ENCODE measurements at places on chromosomes 2 and 18.

GRCh38 chr2:224927011-224927410, 115.3 kb downstream of the DOCK10 start:
- DNase-seq: no peak

- DNase-seq: no peak
These were observed 49.3 kb upstream of the ANKRD44 start for GRCh38 chr2:197359859-197360258.

DNA sequence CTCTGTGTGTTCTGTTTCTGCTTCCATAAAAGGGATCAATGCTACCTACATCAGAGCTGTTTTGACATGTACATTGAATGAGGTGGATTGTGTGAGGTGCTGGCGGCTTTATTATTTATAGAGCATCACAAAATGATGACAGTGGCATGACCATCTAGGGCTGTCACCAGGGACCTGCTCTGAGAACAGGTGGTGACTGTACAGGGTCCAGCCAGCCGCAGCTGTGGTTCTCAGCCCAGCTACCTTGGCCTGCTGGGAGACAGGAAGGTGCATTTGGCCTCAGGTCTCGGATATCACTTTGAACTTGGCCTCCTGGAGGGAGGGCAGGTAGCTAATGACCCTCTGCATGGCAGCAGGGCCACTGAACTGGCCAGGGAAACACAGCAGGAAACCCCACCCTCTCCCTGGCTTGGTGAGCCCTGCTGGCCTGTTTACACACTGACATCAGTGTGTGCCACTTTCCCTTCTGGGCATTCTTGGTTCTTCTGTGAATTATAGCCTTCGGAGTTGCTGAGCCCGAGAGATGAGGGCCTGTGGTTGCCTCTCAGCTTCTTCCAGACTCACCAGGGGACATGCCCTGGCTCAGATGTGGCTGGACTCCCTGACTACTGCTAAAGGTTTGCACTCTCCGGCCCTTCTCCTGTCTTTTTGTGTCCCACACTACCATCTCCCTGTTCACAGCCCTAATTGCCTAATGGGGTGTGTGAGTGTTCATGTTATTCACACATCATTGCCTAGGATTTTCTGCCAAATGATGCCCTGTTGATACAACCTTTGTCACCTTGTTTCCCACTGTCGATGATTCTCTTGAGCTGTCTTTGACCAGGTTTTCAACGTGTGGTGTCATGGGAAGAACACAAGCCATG, 109.2 kb upstream of the RAB12 start:
- DNase-seq: no peak

DNA sequence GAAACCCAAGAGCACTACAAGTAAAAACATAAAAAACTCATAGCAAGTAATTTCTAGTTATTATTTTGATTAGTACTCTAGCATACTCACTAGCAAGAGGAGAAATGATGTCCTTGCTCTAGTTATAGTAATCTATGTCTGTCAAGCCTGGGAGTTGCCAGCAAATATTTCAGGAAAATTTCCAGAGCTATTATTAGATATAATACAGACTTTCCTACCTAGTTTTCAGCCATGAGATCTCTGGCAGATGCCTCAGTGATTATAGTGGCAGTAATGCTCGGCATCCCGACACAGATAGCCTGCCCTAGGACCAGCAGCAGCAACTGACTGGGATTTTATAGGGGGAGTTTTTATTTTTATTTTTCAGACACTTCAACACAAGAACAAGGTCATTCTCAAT, 224.4 kb downstream of the ZNF385B start:
- no peak for DNase-seq

DNA sequence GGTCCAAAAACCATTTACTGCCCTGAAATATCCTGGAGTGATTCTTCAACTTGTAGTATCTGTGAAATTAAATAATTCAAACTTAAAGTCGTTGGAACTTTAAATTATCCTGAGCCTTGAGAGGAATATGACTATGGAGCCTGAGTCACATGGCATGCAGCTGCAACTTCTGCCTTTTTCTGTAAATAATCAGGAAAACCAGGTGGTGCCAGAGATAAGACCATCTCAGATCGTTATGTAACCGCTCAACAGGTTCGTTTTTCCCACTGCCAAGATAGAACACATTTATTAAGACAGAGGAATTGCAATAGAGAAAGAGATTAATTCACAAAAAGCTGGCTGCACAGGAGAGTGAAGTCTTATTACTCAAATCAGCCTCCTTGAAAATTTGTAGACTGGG, 876.5 kb downstream of the SUCLG1 start:
- no peak for DNase-seq

DNA sequence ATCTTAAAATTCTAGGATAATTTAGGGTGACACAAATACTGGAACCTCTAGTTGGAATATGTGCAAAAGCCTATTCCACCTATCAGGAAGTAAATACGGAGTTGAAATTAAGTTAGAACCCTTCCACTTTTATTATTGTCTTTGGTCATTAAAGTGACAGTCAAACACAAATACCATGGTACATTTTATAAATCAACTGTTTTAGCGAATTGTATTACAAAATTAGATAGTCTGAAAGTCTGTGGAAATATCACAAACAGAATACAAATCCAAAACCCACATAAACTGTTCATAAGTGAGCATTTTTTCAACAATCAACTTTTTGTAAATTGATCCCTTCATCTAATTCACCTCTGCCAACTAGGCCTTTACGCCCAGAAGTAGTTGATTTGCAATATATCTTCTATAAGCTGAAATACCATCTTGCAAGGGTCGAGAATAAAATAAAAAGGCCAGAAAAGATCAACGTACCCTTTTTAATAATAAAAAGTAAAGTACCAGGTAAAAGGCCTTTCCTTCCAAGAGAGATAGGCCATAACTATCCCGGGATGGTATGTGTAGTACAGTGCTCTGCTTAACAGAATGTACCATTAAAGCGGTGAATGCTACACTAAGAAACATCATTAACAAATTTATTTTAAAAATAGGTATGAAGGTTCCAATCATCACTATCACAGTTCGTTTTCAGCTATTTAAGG, 1.3 kb downstream of the USP34 start:
- no peak for DNase-seq

GRCh38 chr18:79630281-79631095, 49.1 kb upstream of the CTDP1 start:
- no peak for DNase-seq

DNA sequence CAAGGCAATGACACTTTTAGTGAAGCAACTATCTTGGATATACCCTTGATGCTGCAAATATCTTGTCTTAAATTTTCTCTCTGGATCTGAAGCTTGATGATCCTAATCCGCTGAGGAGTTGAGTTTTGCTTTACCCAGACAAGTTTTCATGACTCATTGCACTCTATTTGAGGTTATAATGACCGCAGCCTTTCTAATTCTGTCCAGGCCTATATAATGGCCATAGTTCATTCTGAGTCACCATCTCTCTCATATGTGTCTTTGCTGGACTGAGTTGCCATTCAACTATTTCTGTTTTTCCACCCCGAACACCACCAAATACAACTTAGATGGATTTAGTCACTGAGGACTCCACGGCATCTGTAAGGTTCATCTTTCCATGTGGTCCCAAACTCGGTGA, 802.1 kb upstream of the FAM98A start:
- no peak for DNase-seq

DNA sequence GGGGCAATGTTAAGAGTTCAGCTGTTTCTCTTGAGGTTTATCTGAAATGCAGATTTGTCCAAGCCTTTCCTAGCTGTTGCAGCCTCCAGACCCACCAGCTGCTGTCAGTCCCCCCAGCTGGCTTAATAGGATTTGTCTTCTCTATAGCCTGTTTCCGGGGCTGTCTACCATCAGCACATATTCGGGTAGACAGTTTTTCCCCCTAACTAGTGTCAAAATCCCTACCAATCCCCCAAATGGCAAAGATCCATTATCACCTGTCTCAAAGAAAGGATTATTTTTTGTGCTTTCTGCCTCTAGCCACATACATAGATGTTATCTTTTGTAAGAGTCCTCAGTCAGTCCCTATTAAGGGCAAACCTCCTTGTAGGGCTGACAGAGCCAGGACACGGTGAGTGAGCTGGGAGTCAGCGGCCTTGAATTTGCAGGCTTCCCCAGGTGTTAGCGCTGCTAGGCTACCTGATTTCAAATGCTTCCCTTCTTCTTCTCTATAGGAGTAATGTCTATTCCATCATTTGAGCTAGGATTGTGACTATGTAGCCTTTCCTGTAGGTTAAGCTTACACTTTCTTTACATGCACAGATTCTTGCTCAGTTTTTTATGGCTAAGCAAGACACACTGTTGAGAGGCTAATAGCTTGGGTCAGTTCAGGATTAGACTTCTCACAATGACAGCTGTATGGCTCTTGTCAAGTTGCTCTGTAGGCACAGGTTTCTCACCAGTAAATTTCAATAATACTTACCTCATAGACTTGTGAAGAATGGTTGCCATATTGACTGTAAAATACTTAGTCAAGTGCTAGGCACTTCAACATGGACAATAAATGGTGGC, 171.1 kb upstream of the UNC80 start:
- peak; percentile 44 for DNase-seq

DNA sequence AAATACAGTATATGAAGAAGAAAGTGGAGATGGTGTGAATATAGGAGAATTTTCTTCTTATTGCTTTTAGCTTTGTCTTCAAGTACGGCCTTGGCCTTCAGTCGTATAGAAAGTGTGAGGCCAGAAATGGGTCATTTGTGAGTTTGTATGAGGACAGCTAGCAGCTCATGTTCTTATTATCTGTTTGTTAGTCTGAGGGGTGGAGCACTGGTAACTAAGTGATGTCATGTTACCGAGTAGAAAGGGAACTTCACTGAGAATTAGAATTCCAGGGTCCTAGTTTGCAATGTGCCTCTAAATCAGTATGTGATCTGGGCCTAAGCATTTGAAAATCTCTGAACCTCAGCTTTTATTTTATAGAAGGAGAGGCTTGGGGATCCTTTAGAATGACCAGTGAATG, 588.6 kb downstream of the NRXN1 start:
- DNase-seq: no peak

DNA sequence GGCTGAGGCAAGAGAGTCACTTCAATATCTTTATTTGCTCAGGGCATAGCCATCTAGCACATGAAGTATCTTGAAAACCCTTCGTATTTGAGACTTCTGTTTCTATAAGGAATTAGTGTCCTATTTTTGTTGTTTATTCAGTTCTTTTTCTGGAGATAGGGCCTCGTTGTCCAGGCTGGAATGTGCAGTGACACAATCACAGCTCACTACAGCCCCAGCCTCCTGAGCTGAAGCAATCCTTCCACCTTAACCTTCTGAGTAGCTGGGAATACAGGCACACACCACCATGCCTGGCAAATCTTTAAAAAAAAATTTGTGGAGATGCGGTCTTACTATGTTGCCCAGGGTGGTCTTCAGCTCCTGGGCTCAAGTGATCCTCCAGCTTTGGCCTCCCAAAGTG, 50.6 kb downstream of the PSMD14 start:
- DNase-seq: no peak

DNA sequence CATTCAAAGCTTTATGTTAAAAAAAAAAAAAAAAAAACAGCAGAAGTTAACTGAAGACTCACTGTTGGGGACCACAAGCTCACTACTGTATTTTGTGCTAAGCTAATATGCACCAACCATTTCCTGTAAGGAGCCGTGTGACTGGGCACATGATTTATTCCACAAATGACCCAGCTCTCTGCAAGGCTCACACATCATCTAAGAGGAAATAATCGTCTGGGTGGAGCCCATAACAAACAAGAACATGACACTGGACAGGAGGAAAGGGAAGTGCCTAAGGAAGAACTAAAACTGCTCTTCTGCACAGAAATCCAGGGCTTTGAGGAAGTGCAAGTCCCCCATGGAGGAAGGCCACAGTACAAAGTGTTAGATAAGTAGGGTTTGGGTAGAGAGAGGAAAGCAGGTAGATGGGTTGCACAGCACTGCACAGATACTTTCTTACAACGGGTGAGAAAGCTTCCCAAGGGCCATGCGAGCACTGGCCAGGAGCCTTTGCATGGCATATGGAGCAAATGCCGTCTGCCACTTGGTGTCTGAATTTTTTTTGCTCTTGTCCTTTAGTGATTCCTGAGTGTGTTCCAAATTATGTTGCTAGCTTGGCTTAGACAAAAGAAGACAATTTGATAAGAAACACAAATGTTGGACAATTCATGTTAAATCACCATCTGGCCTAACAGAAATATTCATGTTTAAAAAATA, 24.4 kb downstream of the NFE2L2 start:
- DNase-seq: no peak

DNA sequence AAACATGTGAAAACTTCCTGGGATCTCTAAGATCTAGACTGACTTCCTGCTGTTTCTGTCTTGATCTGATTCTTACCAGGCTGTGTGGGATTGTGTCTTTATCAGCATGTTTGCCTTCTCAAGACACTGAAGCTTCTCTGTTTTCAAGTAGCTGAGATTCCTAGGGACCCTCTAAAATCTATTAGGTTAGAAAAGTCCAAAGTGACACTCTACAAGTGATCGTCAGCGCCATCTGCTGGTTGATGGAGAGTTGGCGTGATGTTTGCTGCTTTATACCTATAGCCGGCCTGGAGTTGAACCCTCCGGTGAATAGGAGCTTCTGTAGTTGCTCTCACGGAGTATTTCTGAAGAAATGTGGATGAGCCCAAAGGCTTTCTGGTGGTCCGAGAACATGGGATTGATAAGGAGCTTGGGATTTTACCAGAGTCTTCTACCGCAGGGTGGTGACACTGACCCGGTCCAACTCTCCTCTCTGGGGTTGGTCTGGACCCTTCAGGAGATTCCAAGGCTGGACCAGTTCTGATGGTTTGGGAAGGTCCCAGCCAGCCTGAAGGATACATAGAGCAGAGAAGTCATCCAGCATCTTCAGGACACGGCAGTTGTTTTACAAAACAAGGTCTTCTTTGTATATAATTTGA, 96.0 kb upstream of the TTC39C start:
- DNase-seq: peak; percentile 90

DNA sequence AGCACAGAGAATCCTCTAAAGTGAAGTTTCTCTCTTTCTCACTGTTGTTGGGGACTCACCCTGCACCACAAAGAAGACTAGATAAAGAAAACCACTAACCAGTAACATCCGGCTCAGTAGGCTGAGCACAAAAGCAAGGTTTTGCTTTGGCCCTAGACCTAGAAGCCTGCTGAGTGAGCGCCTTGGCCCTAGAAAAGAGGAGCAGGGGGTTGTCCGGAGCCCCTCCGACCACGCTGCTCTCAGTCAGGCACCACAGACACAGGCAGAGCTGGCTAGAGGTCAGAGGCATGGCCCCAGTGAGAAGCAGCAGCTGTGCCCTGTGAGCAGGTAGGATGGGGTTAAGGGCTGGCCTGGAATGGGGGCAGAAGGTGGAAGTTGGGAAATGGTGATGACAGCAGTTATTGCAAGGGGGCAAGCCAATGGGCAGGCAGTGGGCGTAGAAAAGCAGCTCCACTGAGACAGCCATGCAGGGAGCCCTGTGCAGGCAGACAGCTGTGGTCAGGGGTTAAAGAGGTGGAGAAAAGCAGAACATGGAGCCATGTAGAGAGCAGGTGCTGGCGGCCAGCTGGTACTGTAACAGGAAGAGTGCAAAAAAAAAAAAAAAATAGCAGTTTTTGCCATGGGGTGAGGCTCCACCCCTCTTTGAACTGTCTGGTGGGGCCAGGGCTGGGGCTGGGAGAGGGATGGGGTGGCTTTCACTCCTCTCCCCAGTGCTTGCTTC, 36.9 kb upstream of the SLC14A1 start:
- DNase-seq: no peak

Measured in neural progenitor cell (in vitro differentiated cells).